Progenitor cell of endocrine pancreas (in vitro differentiated cells): ENCODE measurements at places on chromosomes 2 and 18.

DNA sequence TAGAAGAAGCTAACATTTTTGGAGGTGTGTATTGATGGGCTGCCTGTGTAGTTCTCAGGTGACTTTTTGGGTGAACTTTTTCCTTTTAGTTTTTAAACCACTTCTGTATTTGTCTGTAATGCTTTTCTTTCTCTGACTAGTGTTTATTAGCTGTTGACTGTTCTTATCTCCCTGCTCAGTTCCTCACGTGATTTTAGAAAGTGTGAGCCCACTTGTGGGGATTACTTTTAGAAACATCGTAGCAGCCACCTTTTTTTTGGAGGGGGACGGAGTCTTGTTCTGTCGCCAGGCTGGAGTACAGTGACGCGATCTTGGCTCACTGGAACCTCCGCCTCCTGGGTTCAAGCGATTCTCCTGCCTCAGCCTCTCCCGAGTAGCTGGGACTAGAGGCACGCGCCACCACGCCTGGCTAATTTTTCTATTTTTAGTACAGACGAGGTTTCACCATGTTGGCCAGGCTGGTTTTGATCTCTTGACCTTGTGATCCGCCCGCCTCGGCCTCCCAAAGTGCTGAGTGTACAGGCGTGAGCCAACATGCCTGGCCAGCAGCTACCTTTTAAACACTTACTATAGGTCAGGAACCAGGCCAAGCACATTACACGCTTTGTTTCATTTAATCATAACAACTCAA is 9.2 kb upstream of the CDKL4 start:
- no peak overlapping the region for H3K27ac ChIP-seq
- DNase-seq: no peak
- peaks cover 51% of the 10 kb centered on the region for H3K36me3 ChIP-seq
- H3K27me3 ChIP-seq: no peaks in the 10 kb centered on the region

GRCh38 chr2:177579486-177580036 is 187.0 kb downstream of the AGPS start:
- no peaks in the 10 kb centered on the region for H3K36me3 ChIP-seq
- no peak for DNase-seq
- no peak overlapping the region for H3K27ac ChIP-seq
- H3K4me3 ChIP-seq: no peak overlapping the region

GRCh38 chr2:143284087-143284675 is 155.0 kb downstream of the ARHGAP15 start:
- H3K4me1 ChIP-seq: peaks cover 8% of the 10 kb centered on the region
- H3K27ac ChIP-seq: no peak overlapping the region
- H3K36me3 ChIP-seq: no peaks in the 10 kb centered on the region
- H3K4me3 ChIP-seq: no peak overlapping the region

DNA sequence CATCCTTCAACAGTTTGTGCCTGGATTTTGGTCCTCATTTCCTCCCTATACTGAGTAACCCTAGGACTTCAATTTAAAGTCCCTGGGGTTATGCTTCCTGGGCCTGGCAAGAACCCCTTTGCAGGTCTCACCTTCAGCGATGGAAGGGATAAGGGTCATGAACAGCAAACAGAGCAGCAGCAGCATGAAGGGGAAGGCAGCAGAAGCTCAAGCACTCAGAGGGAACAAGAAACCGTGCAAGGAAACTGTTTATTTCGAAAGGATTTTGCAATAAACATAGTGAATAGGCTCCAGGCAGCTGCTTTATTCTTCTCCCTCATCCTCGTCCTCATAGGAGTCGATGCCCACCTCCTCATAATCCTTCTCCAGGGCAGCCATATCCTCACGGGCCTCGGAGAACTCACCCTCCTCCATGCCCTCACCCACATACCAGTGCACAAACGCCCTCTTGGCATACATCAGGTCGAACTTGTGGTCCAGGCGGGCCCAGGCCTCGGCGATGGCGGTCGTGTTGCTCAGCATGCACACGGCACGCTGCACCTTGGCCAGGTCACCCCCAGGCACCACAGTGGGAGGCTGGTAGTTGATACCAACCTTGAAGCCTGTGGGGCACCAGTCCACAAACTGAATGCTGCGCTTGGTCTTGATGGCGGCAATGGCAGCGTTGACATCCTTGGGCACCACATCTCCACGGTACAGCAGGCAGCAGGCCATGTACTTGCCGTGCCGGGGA is 2.8 kb upstream of the TUBA4B start:
- no peak for DNase-seq
- peaks cover 21% of the 10 kb centered on the region for H3K4me1 ChIP-seq
- H3K27ac ChIP-seq: peak overlapping the region; percentile 77
- no peaks in the 10 kb centered on the region for H3K36me3 ChIP-seq

DNA sequence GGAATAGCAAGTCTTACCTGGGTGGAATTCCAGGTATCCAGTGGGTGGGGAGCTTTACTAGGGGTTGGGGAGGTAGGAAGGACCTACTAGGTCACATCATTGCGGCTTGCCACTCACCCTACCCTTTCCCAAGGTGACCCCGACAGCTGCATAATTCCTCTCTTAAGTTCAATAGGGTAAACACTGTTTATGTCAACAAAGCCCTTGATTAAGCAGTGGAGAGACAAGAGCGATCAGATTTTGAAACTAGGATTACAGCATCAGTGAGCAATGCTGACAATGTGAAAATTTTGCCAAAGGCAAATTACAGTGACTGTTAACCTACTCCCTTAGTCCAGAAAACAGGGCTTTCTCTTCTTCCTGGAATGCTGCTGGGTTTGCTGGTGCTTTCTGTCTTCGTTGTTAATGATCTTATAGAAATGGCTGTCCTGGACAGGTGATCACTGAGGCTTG is 14.5 kb downstream of the SLC19A3 start:
- H3K4me3 ChIP-seq: no peak overlapping the region
- H3K36me3 ChIP-seq: peaks cover 45% of the 10 kb centered on the region
- H3K27ac ChIP-seq: peak overlapping the region; percentile 96
- no peak for DNase-seq
- H3K27me3 ChIP-seq: no peaks in the 10 kb centered on the region

DNA sequence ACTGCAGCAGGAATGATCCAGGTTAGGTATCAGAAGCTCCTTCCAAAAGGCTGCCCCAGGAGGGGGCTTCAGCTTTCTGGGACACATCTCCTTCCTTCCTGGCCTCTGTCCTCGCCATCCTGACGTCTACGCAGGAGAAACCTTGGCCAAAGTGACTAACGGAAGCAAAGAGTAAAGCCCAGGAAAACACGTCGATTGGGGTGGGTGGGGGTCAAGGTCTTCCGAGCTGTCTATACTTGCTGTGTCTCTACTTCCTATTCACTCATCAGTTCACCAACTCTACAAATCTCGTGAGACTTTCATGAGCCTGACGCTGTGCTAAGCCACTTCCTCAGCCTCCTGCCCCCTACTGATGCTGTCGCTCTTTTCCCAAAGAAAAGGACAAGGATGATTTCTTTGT is 212.6 kb downstream of the TNS1 start:
- no peak for DNase-seq
- H3K4me1 ChIP-seq: peaks cover 10% of the 10 kb centered on the region
- no peak overlapping the region for H3K27ac ChIP-seq
- no peaks in the 10 kb centered on the region for H3K36me3 ChIP-seq
